ENCODE measurements at places on chromosomes 7 and 10.
A peak's percentile ranks its signal among the peaks of the same experiment; 100 is the strongest.

GRCh38 chr10:13016886-13017285 lies 15.4 kb upstream of the CCDC3 start:
- DNase-seq = no peak

DNA sequence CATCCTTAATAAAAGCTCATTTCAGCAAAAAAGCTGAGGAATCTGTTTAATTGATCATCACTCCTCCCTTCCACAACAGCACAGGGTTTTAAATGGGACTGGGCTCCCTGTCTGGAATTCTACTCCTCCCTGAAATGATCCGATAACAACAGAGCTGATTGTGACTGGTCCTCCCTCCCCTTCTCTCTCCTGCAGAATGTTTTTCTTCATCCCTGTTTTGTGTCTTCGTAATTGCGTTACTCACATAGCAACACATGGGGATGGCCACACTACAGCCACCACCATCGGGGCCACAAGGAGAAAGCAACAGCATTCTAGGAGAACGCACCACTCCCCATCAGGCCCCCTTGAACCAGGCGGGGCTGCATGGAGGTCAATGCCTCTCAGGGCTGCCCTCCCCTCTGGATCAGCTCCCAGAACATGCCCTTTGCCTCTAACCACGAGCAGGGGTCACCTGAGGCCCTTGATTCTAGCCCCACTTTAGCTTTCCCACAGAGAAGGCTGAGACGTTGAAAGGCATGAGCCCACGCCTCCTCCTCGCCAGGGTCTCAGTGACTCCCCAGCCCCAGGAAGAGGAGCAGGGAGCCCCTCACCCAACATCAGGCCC lies 152.6 kb downstream of the PLXNA4 start:
- DNase-seq = no peak

DNA sequence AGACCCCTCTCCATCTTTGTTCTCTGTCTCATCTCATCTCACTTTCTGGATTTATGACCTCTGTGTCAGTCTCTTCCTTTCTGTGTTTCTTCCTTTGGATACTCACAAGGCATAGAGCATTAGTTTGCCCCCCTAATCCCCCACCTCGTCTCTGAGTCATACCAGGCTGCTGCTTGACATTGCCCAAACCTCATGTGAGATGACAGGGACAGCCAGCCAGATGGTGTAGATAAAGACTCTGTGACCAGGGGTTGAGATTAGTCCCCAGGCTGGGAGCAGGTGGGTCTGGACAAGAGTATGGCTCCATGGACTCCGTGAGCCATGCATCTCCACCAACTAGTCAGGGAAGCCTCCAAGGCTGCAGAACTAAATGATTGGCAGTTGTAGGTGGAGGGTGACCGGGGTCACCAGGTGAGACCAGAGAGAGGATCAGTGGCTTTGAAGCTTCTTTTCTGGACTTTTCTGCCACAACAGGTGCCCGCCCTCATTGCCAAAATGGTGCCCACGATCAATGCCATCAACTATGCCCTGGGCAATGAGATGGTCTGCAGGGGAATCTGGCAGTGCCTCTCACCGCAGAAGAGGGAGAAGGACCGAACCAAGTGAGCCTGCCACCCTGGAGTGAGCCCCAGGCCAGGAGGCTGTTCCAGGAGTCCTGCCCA lies 13.3 kb downstream of the RGR start:
- DNase-seq = no peak

GRCh38 chr10:6748029-6748428 lies 168.0 kb upstream of the PRKCQ start:
- no peak for DNase-seq

DNA sequence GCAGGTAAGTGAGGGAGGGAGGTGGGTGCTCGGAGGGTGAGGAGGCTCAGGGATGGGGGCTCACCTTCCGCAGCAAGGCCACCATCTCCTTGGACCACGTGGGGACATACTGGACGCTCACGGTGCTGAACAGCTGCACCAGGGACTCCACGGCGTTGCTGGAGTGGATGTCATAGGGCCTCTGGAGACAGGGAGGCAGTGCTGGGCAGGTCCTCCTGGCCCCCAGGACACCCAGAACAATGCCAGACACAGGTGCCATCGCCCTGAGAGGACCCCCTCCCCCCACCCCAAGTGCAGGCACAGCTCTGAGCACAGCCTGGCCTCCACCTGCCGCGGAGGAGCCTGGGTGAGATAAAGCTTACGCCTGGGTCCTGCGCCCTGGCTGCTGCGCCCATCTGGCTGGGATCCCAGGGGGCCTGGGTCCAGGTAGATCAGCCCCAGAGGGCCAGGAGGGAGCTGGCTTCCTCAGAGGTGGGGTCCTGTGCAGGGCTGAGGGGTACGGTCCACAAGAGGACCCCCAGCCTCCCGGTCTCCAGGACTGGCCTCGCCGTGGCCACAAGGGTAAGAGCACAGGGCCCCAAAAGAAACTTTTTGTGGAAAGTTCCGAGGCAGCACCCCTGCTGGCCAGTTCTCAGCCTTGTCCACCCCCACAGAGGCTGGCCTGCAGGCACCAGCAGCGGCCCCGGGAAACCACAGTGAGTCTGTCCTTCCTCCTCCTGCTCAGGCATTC lies 37.8 kb downstream of the DPYSL4 start:
- DNase-seq = no peak

- DNase-seq = no peak
Observed at GRCh38 chr7:157550300-157551275, 213.8 kb downstream of the DNAJB6 start.

DNA sequence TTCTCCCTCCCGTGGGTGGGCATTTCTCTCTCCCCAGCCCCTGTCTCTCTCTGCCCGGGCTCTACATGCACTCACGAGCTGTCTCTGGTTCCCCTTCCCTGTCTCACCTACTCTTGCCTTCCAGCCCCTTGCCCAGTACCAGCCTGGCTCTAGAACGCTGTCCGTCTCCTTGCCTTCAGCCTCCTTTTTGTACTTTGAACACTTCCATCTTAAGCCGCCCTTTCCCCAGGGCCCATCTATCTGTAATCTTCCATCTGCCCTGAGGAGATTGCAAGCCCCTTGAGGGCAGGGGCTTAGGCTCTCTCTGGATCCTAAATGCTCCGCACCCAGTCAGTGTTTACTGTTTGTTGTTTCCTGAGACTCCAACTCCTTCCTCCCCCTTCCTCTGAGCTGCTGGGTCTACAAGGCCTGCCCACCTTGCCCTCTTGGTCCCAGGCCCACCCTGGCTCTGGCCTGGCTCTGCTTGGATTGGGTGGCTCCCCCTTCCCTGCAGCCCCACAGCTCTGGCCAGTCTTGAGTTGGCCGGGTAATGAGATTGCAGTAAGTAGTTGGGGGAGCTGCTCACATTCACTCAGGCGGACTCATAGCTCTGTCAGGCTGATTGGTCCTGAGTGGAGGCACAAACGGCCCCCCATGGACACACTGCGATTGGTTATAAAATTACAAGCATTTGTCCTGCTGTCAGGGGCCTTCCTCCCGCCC lies 28.3 kb downstream of the POLL start:
- no peak for DNase-seq

DNA sequence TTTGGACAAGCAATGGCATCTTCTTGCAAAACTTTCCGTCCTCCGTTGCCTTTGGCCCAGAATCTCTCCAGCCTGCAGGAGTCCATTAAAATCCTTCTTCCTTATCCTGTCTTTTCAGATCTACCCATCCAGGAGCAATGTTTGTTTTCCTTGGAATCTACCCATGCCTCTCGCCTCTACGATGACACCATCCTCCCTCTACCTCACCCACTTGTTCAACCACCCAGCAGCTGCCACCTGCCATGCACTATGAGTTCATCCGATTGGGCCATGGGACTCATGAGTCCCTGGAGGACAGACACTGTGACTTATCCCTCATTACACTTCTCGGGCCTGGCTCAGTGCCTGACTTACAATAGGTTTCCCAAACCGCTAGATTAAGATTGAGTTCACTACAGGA lies 26.8 kb upstream of the MGMT start:
- no peak for DNase-seq

GRCh38 chr7:11486271-11486670 lies 345.7 kb downstream of the THSD7A start:
- no peak for DNase-seq

DNA sequence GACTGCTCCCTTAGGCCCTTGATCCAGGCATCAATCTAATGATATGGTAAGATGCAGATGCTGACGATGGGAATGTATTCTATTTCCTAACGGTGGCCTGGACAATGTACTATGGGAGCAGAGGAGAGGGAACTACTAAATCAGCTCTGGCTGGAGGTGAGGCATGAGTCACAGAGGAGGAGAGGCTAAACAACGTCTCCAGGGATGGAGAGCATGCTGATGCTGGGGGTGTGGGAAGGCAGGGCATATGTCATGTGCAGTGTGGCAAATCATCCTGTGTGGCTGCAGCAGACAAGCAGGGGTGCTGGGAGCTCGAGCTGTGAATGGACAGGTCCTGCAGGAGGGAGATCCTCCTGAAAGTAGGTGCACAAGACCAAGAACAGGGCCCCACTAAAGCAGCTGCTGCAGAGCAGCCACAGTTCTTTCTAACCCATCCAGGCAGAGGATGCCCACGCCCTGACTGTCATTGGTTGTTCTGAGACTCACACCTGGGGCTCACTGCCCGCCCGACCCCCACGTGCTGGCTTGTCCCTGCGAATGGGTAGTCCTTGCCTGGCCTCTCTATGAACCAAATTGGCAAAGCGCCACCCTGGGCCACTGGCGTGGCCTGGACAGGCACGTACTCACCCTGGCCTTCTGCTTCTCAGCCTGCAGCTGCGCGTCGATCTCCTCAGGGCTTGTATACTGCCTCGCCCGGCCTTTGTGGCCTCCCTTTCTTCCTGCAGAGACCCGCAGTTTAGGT lies 4.0 kb downstream of the PDAP1 start:
- no peak for DNase-seq

- no peak for DNase-seq
Observed at GRCh38 chr7:137093198-137093597, 224.7 kb downstream of the CHRM2 start.

DNA sequence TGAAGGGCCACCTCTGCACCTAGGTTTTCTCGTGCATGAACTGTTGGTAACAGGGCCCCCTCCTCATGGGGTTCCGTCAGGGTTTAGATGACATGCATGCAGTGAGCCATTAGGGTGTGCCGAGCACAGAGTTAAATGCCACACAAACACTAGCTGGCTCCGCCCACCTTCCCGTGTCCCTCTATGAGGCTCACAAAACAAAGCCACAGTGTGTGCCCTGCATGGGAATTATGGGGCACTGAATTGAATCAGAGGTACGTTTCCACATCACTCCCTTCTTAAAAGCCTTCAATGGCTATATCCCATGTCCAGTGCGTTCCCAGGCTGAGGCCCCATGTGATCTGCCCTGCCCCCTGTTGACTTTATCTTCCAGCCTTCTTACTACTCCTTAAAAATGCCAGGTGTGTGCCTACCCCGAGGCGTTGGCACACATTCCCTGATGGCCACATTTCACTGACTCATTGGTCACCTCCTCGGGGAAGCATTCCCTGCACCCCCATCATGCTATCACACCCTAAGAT lies 35.7 kb downstream of the GSDME start:
- no peak for DNase-seq

DNA sequence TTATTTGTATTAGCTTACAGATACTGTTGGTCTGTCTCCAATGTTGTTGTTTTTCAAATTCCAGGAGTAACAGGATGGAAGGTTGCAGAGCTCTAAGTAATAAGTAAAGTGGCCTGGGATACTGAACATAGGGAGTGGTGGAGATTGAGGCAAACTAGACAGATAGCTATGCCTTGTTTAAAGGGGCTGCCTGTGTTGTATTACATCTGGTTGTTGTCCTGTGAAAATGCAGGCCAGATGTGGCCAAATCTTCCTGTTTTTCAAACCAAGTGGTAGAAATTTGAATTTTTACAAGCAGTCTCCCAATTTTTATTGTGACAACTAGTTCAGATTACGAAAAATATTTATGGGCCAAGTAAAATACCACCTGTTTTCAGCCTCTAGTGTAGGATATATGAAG lies 33.5 kb downstream of the BICC1 start:
- DNase-seq = no peak

DNA sequence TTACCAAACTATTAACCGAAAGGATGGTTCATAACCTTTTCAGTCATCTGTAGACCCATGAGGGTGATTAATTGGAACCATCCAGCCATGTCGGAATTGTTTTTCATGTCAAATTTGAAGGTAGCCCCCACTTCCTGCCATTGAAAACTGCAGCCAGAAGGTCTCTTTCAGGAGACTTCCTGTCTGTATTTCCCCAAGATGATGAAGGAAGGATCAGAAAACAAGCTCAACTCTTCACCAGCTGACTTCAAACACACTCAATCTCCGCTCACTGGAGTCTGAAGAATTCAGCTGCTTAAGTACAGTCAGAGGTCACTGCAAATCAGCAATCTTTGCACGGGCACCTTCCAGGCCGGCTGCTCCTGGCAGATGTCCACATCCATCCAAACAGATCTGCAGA lies 291.7 kb upstream of the NPVF start:
- DNase-seq = no peak

DNA sequence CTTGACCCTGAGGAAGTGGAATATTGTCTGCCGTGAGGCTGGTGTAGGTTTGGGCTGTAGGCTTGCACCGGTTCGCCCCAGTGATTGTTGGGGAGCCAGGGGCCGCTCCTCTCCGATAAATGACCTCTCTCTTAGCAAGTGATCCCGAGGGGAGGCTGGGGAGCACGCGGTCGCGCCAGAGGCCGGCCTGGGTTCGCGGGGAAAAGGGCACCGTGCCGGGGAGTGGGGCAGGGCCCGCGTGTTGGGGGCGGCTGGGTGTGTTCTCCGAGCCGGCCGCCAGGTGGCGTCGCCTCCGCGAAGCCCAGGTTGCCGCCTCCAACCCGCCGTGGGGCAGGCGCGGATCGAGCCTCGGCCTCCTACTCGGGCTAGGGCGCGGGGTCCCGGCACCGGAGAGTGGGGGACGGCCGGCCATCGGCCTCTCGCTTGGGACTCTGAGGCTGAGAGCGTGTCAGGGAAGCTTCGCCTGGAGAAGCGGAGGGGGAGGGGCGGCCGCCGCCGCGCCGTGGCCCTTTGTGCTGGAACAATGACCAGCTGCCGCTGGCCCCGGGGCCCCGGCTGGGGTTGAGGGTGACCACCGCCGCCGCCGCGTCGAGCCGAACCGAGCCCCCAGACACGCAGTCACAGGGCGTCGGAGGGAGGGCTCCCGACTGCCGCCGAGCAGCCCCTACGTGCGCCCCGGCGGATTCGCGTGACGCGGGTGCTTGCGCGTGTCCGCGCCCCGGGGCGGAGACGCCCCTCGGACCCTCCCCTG lies 442 bp upstream of the LZTS2 start:
- DNase-seq = peak; percentile 78

- peak; percentile 24 for DNase-seq
Observed at GRCh38 chr7:70787771-70788170, 344.2 kb upstream of the GALNT17 start.

Measured in CD4-positive, alpha-beta T cell treated with Interleukin-17A for 1 hour (primary cell).